Activated CD4-positive, alpha-beta T cell treated with anti-CD3 and anti-CD28 coated beads, Interleukin-2, amount 10 ng/mL, durations not matched to agents 24 days and 14 days (primary cell): ENCODE measurements at places on chromosomes 6 and 20. TPM values are rescaled to one million over a fixed set of nuclear protein-coding genes. Genes with fewer than 3 reads are reported as not detected.

Gene LKAAEAR1
- total RNA-seq: 0.23 TPM in 1 of 2 replicates, not detected in the other

DNA sequence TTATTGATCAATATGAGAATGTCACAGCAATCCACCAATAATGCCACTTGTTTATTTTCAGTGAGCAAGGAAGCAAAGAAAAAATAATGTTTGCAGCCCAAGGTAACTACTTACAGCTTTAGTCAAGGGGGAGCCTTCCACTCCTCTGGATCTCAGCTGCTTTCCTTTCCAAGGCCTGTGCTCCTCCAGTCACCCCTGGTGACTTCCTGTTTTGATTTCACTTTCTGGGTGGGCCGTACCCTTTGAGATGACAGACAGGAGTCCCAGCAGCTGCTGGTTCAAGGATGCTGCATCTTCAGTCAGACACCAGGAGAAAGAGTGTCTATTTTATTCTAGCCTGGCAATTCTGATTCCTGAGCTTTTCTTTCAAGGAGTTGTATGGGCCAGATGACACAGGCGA is 5.6 kb upstream of the VNN2 start:
- peak; percentile 87 for DNase-seq

- DNase-seq: no peak
Observed at GRCh38 chr6:67933278-67933677, 701.8 kb upstream of the ADGRB3 start.

Gene STMND1
- total RNA-seq: not detected in 2 replicates

DNA sequence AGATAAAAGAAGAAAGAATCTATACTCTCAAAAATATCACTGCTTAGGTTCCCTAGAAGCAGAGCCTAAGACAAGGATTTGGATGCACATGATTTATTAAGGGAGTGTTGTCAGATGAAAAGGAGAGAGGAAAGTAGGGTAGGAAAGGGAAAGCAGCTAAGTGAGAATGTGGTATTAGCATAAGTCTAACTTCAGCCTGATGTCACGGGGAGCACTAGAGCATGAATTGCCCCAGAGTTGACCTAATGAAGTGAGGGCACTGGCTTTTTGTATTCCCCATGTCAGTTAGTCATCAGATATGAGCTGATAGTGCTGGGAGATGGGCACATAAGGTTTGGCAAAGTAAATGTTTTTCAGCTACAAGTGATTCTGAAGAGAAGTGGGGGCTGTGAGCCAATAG is 129.0 kb upstream of the THEMIS start:
- no peak for DNase-seq

DNA sequence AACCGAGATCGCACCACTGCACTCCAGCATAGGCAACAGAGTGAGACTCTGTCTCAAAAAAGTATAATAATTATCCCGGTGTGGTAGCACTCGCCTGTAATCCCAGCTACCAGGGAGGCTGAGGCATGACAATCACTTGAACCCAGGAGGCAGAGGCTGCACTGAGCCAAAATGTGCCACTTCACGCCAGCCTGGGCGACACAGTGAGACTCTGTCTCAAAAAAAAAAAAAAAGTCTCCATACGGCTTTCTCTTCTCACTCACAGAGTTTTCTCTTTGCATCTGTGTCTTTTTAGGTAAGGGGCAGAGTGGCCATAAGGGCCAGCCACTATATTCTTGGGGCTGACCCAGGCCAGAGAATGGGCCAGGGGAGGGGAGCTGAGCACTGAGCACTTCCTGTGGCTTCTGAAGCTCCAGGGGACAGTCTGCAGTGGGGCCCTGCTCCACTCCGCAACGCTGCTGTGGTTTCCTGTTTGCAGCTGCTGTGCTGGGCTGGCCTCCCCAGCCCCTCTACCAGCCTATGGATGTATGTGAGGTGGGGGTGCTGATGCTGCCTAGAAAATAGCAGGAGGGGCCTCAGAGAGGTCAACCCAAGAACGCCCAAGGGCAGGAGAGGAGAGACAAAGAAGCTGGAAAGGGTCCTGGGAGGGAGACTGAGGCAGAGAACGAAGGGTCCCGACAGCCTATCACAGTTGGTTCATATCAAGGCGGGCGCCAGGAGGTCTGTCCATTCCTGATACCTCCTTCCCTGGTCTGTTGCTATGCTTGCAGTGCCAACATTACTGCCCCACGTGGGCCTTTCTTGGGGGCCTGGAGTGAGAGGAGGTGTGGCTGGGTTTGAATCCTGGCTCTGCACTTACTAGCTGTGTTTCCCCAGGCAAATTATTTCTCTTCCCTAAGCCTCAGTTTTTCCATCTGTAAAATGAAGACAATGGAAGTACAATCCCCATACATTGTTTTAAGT is 16.0 kb downstream of the SLA2 start:
- DNase-seq: peak; percentile 84

DNA sequence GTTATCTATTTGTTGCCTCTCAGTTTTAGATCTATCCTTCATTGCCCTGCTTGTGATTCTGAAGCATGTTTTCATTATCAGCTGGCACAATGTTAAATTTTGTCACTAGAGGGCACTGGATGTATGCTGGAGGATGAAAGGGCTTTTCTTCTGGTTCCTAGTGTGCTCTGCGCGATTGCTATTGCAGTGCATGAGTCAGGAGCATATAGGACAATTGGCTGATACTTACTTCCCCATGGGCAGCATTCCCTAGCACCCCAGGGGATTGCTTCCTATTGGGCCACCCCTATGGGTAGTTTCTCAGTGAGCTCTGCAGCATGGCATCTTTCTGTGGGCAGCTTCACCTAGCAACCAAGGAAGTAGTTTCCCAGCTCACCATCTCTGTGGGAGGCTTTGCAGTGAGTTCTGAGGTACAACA is 280.3 kb upstream of the SYNCRIP start:
- DNase-seq: peak; percentile 63

- DNase-seq: no peak
Observed at GRCh38 chr6:85347812-85348211, 102.1 kb upstream of the NT5E start.
